ENCODE measurements at places on chromosomes 7 and 10.

DNA sequence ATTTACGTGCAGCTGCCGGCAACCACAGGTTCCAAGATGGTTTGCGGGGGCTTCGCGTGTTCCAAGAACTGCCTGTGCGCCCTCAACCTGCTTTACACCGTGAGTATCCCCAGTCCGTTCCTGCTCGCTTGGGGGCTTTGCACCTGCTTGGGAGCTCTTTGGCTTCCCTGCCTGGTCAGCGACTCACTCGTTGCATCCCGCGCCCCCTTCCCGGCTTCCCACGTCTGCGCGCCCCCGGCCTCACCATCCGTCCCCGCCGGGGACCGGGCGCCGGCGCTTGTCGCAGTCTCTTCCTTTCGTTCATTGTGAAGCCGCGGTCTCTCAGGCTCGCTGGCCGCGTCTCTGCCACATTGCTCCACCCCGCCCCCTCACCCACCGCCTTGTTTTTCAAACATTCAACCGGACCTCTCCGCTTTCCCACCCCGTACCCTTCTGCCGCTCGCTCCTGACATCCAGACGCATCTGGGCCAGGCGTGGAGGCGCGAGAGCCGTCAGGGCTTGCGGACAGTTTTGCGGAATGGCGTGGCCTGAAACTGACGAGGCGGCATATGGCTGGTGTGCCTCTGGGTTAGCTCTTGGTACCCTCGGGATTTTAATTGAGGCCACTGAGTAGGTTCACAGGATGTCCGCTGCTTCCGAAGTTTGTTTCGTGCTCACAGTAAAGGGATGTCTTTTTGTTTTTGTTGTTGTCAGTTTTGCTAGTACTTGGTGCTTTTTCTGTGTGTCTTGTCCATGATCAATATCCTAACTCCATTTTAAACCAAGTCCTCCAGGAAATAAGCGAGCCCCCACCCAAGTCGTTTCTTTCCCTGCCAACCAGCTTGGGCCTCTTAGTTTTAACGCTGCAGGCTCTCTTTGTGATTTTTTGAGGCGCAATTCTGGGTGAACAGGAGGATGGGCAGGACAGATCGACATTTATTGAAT, 639 bp downstream of the TSPAN13 start:
- no peak for DNase-seq

- DNase-seq = no peak
These were observed 75.6 kb downstream of the MYOF start for GRCh38 chr10:93406364-93407145.

GRCh38 chr10:13909516-13910258, 322.9 kb downstream of the PRPF18 start:
- no peak for DNase-seq

DNA sequence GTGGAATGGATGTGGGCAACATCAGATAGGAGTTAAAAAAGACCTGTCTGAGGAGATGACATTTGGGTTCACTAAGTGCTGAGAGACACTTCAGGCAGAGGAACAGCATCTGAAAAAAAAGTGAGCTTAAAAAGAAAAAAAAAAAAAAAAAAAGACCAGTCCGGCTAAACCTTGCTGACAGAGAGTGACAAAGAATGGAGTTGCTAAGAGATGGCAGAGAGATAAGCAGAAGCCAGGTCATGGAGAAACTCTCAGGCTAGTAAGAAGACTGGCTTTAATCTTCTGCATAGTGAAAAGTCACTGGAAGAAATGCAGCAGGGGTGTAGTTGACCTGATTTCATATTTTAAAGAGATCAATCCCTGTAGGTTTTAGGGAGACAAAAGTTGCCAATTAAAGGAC, 711.1 kb upstream of the SEMA3D start:
- DNase-seq = no peak

DNA sequence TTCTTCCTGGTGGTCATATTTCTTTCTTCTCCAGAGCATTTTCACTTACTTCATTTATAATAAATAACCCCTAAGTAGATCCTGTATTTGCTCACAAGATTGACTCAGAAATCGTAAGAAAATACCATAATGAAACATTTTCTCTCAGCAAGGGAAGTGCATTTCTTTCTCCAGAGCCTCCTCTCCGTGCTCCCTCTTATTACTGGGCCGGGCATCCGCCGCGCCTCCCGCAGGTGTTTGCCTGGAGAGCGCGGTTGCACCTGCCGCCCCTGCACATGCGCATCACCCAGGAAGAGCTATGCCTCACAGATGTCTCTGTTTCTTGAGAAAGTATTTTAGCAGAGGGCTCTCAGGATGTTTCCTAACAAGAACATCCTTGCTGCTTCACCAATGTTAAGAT, 509.2 kb downstream of the TCERG1L start:
- DNase-seq = no peak

DNA sequence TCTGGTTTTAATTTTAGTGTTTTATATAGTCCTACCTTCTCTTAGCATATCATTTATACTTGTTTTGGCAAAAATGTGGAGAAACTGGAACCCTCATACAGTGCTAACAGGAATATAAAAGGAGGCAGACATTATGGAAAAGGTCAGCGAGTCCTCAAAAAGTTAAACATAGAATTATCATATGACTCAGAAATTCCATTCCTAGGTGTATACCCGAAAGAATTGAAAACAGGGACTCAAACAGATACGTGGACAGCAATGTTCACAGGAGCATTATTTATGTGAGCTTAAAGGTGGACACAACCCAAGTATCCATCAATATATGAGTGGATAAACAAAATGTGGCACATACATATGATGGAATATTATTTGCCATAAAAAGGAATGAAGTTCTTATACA, 51.5 kb downstream of the VAX1 start:
- no peak for DNase-seq

GRCh38 chr10:28632584-28632945, 44.8 kb upstream of the BAMBI start:
- DNase-seq = no peak

Data from esophagus squamous epithelium (tissue), 5 donors.